ENCODE measurements at places on chromosomes 1 and 21.

- peak; percentile 85 for DNase-seq
Observed at GRCh38 chr1:100400404-100400803, 48.1 kb downstream of the CDC14A start.

- DNase-seq: no peak
Observed at GRCh38 chr1:181112071-181112929, 23.8 kb downstream of the IER5 start.

DNA sequence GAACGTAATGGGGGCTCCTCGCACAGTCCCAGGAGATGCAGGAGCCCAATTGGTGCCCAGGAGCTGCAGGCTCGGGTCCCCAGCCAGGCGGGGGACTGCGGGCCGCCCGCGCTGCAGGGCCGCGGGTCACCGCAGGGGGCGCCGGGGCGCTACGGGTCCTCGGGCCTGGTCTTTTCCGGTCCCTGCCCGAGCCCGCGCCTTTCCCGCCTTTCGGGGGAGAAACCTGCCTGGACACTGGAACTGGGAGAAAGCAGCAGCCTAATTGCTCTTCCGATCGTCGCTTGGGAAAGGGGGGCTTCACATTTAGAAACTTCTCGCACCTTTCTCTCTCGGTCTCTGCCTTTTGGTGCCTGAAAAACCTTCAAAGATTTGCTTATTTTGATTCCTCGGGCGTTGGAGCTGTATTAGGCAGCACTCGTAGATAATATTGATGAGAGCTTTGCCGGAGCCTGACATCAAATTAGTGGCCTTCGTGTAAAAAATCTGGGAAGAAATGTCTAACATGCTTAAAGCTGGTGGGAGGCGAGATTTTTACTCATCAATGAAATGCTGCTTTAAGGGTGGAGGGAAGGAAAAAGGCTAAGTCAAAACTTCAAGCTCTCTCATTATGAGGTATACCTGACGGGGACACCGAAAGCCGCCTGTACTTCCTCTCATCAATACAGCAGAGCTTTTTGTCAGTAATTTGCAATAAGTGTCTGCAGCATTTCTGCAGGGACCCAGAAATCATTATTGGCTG, 12.6 kb upstream of the BARHL2 start:
- no peak for DNase-seq

GRCh38 chr1:29586991-29587745, 350.8 kb downstream of the PTPRU start:
- no peak for DNase-seq

DNA sequence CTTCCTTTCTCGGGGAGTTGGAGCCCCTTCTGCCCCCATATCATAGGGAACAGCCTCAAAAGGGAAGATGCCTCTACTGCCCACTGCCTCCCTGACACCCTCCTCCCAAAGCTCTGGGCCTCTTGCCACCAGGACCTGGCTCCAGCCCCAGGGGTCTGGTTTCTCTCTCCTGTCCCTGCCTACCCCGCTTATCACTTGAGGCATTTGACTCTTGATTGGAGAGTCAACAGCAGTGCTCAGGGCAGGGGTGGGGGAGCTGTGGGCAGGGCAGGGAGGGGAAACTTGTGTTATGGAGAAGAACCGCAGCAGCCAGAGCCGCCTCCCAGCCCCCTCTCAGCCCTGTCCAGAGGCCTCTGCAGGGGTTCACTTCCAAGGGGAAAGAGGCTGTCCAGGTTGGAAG, 573 bp downstream of the TRIM63 start:
- DNase-seq: no peak

GRCh38 chr1:72483846-72484357, 201.6 kb upstream of the NEGR1 start:
- no peak for DNase-seq

DNA sequence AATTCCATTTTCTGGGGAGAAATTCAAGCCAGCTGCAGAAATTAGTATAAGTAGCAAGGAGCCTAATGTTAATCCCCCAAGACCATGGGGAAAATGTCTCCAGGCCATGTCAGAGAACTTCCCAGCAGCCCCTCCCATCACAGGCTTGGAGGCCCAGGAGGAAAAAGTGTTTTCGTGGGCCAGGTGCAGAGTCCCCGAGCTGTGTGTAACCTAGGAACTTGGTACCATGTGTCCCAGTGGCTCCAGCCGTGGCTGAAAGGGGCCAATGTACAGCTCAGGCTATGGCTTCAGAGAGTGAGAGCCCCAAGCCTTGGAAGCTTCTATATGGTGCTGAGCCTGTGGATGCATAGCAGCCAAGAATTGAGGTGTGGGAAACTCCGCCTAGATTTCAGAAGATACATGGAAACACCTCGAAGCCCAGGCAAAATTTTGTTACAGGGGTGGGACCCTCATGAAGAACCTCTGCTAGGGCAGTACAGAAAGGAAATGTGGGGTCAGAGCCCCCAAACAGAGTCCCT, 286.3 kb downstream of the MATN1 start:
- DNase-seq: no peak

GRCh38 chr1:53572065-53572814, 113.0 kb downstream of the DMRTB1 start:
- DNase-seq: no peak

GRCh38 chr1:66250075-66250474, 283.9 kb upstream of the SGIP1 start:
- no peak for DNase-seq

- no peak for DNase-seq
Observed at GRCh38 chr1:169724168-169724567, 9.7 kb downstream of the SELE start.

DNA sequence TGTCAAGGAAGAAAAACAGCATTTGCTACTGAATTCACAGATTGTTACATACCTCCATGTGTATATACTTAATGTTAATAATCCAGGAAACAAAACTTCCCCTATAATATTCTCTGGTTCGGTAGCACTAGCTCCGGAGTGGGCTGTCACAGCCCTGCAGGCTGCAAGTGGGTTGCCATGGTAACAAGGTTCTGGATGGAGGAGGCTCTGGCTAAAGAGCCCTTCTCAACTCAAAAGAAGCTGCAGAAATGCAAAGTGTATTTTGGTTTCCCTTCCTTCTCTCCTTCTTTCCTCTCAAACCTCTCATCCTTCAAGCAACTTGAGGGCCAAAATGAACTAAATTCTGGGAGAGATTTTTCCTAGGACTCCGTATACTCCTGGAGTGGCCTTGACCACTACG, 45.2 kb downstream of the ASTN1 start:
- no peak for DNase-seq

GRCh38 chr1:202964791-202965410, 2.2 kb downstream of the CYB5R1 start:
- no peak for DNase-seq

DNA sequence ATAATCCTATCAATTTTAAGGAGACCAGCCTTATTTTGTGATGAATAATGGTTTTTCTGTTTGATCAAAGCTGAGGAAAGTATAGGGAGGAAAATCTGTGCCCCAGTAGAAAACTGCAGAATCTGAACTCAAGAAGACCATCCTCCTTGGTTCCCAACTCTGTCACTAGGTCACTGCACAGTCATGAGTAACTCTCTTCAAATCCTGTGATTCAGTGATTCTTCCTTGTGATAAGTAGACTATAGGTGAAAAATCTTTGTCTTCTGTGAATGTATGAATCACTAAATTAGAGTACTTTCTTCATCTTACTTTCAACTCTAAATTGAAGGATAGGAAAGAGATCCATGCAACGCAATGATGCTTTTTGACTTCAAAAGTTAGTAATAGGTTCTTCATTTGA, 13.3 kb upstream of the OR2L5 start:
- DNase-seq: no peak

GRCh38 chr1:95197616-95198252, 36.3 kb upstream of the RWDD3 start:
- no peak for DNase-seq

GRCh38 chr1:25501235-25502058, 42.0 kb upstream of the LDLRAP1 start:
- DNase-seq: no peak

- DNase-seq: no peak
Observed at GRCh38 chr1:179872558-179872957, 5.0 kb downstream of the TOR1AIP2 start.

DNA sequence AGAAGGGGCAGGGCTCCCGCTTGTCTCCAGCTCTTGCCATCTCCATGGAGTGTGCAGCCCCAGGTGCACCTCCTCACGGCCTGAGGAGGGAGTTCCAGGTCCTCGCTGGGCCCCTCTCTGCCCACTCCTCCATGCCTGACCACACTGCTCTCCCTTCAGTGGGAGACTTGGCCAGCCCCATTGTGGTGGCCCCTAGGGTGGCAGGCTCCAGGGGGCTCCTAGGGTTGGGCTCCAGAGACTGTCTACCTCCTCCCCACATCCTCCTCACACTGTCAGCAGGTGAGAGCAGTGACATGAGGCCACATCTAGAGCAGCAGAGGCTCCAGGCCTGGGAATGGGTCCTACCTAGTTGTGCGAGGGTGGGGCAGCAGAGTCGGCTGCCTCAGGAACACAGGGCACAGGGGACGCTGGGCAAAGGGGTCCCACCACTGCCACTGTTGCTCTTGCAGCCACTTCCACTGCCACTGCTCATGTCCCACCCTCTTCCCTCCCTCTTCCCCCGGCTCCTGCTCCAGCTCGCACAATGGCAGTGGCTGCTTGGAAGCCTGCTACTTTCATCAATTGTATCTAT, 514.8 kb downstream of the MRPL39 start:
- no peak for DNase-seq

GRCh38 chr1:72932025-72932424, 649.7 kb upstream of the NEGR1 start:
- DNase-seq: no peak

- no peak for DNase-seq
Observed at GRCh38 chr1:228986093-228986904, 251.0 kb downstream of the RHOU start.

DNA sequence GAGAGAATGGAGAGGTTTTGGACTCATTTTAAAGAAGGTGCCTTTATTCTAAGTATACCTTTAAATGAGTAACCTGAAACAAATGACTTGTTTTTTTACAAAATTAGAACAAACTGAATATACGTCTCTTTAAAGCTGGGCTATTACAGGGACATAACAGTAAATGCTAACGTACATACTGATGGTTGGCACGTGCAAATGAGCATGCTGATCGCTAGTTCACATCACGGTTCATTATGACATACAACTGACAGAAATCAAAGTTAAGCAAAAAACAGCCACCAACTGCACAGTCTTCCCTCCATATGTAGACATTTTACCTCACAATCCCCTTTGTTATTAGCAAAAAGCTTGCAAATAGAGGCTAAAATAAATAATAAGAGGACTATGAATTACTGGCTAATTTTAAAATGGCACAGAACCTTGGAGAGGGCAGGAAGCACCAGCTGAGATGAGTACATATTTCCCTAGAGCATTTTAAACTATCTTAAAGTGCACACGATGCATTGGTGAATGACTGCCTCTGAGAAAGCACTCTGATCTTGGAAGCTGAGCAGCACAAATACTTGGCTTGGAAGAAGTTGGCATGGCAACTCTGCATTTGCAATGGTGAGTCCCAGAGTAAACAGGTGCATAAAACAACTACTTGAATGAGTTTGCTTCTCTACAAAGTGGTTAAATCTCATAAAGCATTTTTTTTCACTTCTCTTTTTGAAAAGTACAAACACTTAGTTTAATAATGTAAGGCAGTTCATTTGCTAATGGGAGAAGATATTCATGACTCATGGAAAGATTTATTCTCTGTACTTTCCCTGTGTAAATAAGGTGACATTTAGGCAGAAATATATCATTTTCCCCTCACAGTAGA, 204.7 kb downstream of the LHX8 start:
- DNase-seq: no peak

GRCh38 chr1:92577261-92577895, 90.7 kb upstream of the GFI1 start:
- DNase-seq: peak; percentile 35

DNA sequence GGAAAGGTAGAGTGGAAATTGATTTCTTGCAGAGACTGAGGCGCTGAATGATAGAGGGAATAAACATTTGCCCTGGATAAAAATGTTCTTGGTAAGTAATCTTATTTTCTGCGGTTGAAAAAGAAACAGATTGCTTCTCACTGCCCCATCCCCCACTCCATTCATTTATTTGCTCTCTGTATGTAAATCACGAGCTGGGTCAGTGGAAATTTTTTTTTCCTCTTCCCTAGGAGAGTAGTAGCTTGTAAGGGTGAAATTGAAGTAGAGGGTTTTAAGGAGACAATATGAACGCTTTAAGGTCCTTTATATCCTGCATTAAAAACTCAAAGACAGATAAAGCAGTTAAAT, 1.4 kb upstream of the BRINP3 start:
- DNase-seq: no peak

DNA sequence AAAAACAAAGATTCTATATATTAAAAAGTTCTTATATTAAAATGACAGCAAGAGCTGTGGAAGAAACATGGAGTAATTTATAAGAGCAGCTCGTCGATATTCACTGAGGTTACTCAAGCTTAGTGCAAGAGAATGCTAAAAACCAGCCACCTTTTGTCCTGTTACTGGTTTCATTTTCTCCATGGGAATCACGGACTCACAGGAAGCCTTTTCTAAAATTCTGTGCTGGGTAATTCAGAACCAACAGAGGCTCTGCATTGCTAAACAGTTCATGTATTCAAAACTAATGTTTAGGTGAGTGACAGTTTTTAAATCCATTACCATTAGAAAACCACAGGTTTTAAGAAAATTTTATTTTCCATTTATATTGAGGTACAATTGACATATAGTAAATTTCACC, 147.8 kb upstream of the MAP1LC3C start:
- DNase-seq: no peak

DNA sequence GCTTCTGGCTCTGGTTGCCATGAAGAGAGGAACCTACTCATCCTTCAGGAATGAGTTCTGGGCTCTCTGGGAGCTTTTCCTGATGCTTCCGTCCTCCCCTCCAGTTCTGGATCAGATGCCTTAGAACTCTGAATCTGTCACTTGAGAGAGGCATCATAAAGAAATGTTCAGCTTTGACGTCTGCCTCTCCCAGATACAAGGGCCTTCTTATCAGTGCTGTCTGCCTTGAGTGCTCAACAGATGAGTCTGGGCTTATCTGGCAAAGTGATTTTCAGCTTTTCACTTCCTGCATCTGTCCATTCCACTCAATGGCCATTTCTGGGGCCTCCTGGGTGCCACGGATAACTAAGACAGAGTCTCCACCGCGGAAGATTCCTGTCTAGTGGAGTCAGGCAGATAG, 12.3 kb upstream of the OTUD3 start:
- no peak for DNase-seq

DNA sequence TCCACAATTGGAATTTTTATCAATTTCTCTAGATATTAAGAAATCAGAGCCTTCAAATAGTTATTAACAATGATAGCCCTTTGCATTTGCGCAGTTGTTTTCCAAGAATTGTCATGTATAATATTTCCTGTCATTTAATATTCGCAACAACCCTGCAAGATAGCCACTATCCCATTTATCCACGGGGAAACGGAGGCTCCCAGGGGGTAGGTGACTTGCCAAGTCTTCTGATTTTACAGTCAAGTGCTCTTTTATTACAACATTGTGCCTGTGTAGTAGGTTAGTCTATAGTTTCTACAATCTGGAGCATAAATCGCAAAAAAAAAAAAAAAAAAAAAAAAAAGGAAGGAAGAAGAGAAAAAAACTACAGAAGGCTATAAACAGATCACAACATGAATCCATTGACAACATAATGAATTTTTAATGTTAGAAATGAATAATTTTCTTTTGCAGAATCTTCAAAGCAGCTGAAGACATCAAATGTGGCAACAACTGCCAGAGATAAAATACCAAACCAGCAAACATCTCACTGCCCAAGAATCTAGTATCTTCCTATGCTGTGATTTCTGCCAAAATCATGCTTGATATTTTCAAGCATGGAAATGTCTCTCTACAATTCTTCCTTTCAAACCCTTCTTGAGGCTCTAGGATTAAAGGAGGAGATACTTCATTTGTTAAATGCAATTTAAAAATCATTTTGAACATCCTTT, 125.5 kb downstream of the PTPN14 start:
- DNase-seq: no peak
